Endothelial cell (in vitro differentiated cells): ENCODE measurements at places on chromosomes 7 and 10.

- peak; percentile 39 for DNase-seq
These were observed 852 bp upstream of the KLF6 start for GRCh38 chr10:3785851-3786271.

GRCh38 chr10:92574548-92575261, 812 bp upstream of the IDE start:
- no peak for DNase-seq

GRCh38 chr7:116075351-116076145, 45.0 kb upstream of the TFEC start:
- DNase-seq: no peak

DNA sequence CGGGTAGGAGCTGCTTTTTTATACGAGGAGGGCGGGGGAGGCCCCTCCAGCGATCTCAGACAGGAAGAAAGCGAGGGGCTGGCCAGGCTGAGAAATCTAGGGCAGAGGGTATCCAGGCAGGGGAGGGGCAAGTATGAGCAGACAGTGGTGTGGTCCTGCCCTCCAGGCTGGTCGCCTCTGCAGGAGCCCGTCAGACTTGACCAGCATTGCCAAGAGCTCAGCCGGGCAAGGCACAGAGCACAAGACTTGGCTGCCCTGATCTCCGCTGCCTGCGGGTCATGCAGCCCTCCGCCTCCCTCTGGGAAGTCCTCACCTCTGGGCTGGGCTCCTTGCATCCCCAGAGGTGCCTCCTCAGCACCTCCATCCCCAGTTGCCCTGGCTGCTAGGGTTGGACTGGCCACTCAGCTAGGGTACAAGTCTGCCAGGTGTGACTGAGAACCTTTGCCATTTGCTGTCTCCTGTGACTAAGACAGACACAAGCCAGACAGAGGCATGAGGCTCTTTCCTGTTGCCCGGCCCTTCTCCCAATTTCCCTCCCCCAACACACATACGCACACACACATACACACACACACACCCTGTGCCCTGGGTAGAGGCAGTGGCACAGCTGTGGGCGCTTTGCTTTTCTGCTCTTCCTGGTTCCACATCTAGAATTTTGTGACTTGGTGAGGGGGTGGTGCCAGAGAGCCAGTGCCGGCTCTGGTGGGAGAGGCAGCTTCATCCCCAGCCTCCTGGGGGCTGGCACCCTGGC, 59.1 kb upstream of the PPIF start:
- no peak for DNase-seq

- no peak for DNase-seq
These were observed 107.6 kb downstream of the ADCY1 start for GRCh38 chr7:45681596-45682357.

DNA sequence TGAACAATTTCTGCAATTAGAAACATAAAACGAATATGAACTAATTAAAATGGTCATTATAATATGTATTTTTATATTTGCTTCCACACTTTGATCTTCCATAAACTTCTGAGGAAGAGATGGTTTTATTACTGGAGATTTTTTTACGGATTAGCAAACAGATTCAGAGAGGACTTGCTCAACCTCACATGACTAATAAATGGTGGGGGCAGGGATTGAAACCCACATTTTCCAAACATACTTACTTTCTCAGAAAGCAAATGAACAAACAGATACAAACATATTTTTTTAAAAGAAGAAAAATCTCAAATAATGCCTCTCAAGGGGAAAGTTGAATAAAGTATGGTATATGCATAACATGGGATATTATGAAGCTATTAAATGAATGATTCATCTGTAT, 18.3 kb downstream of the ANKMY2 start:
- no peak for DNase-seq

GRCh38 chr7:150520145-150520544, 5.5 kb downstream of the GIMAP7 start:
- no peak for DNase-seq

- no peak for DNase-seq
These were observed 177.1 kb upstream of the SVIL start for GRCh38 chr10:29811751-29812427.

DNA sequence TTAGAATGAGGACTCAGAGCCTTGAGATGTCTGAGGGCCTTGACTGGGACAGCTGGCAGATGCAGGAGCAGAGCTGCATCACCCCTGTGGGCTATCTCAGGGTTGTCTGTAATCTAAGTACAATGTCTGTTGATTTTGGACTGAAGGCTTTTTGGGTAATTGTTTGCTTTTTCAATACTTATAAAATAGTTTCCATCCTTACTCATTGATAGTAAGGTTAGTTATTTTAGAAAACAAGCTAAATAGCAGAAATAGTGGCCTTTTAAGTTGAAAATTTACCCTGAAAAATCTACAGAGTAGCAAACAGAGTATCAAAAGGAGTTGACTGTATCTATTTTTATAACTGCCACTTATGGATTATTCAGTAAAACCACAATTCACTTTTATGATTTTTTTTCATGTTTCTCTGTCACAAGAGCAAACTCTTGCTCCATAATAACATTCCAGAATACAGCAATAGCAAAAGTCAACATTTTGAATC, 179.7 kb downstream of the CFTR start:
- no peak for DNase-seq

DNA sequence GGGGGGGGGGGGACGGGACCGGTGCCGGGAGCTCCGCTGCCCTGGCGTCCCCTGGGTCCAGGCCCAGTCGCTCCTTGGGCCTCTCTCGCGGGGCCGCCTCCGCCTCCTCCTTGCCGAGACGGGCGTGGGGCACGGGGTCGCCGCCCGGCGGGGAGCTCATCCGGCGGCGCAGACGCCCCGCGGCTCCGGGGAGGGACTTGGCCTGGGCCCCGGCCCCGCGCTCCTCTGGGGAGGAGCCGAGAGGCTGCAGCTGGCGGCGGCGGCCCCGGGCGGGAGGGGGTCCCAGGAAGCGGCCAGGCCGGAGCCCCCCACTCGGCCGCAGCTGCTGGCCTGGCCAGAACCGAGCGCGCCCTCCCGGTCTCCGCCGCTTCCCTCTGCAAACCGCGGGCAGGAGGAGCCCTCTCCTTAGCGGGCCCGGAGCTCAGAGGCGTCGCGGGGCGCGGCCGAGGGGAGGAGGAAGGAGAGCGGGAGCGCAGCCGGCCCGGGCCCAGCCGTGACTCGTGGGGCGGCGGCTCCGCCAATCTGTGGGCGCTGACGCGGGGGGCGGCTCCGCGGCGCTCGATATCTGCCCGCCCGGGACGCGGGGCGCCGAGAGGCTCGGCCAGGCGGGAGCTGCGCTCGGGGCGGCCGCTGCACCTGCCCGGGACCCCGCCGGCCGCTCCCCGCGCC, at the start of gene FAM20C:
Gene FAM20C (plus strand): TSS at position 591 of the 669 bp plus-strand sequence. CDS start 629 bp downstream, outside the sequence.
- peak; percentile 33 for DNase-seq

GRCh38 chr7:20170633-20171032, 46.6 kb downstream of the MACC1 start:
- no peak for DNase-seq

DNA sequence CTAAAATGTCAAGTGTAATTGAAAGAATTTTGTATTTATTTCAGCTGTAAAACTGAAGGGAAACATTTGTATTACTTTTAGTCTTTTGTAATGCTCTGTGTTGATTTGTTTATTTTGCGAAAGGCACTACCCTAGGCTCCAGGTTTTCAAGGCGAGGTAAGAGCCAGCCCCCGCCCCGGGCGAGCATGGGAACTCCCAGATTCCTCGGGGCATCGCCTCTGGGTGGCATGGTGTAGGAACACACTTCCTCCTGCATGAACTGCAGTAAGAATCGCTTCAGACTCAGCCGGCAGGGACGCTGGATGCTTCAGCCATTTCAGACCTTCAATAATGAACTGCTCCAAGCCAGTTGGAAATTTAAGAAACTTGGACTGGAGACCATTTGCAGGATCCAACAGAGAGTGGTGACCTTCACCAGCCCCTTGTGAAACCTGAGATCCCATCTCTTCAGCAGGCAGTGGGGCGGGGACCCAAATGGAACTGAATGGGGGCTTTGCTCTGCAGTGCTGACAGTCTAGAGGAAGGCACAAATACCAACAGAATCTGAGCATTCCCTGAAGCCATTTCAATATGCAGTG, 544.3 kb upstream of the MGMT start:
- DNase-seq: no peak
